ENCODE measurements at places on chromosomes 5 and 9.

GRCh38 chr9:71271602-71272001 lies 150.2 kb upstream of the TRPM3 start:
- DNase-seq, result no peak
- no peak overlapping the region for H3K27ac ChIP-seq
- H3K4me1 ChIP-seq, result no peaks in the 10 kb centered on the region

- H3K27me3 ChIP-seq, result no peaks in the 10 kb centered on the region
- H3K4me1 ChIP-seq, result no peaks in the 10 kb centered on the region
- no peak overlapping the region for H3K4me3 ChIP-seq
- no peak overlapping the region for H3K27ac ChIP-seq
Measured at GRCh38 chr9:108905494-108905893, 28.4 kb downstream of the ELP1 start.

- no peaks in the 10 kb centered on the region for H3K36me3 ChIP-seq
- H3K4me1 ChIP-seq, result no peaks in the 10 kb centered on the region
- H3K4me3 ChIP-seq, result no peak overlapping the region
- no peaks in the 10 kb centered on the region for H3K27me3 ChIP-seq
- DNase-seq, result no peak
- H3K27ac ChIP-seq, result no peak overlapping the region
Measured at GRCh38 chr9:89442501-89442978, 55.4 kb downstream of the SEMA4D start.

DNA sequence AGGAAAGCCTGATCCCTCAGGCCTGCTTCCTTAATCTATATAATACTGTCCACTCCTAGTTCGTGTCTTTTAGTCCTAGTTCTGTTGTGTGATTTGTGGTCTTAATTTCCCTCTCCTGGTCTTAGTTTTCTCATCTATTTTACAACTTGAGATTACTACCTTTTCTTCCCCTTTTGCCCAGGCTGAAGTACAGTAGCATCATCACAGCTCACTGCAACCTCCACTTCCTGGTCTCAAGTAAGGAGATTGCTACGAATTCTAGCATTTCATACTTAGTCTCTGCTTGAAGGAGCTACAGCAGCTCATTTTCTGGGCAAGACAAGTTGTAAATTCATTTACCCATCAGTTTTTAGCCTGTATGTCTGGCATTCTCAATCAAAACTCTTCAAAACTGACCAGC lies 5.5 kb downstream of the TRIM32 start:
- DNase-seq, result no peak
- peaks cover 13% of the 10 kb centered on the region for H3K4me1 ChIP-seq
- H3K27ac ChIP-seq, result no peak overlapping the region
- H3K36me3 ChIP-seq, result peaks cover 2% of the 10 kb centered on the region

DNA sequence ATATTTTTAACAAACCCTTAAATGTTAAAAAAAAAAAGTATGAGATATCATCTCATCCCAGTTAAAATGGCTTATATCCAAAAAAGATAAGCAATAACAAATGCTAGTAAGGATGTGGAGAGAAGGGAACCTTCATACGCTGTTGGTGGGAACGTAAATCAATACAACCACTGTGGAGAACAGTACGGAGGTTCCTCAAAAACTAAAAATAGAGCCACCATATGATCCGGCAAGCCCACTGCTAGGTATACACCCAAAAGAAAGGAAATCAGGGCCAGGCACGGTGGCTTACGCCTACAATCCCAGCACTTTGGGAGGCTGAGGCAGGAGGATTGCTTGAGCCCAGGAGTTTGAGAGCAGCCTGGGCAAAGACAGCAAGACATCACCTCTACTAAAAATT lies 3.0 kb downstream of the MTMR12 start:
- no peak overlapping the region for H3K4me3 ChIP-seq
- DNase-seq, result no peak
- no peaks in the 10 kb centered on the region for H3K27me3 ChIP-seq
- H3K27ac ChIP-seq, result no peak overlapping the region
- no peaks in the 10 kb centered on the region for H3K36me3 ChIP-seq
- H3K4me1 ChIP-seq, result peaks cover 14% of the 10 kb centered on the region

DNA sequence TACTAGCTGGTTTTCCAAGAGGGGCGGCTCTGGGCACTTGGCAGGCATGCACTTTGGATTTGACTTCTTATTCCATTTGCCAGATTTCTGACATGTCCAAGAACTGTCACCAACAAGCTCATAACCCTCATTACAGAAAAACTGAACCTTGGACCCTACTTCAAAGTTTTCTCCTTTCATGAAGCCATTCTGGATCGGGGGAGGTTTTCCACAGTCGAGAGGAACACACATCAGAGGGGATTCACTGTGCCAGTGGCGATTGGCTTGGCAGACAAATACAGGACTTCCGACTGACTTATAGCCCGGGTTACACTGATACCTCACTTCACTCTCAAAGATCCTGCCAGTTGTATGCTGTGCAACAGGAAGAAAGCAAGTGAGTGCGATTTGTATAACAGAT lies 70.9 kb upstream of the TXNDC8 start:
- DNase-seq, result no peak
- no peaks in the 10 kb centered on the region for H3K4me1 ChIP-seq
- no peaks in the 10 kb centered on the region for H3K27me3 ChIP-seq
- H3K36me3 ChIP-seq, result peaks cover 5% of the 10 kb centered on the region
- no peak overlapping the region for H3K27ac ChIP-seq
- H3K4me3 ChIP-seq, result no peak overlapping the region

DNA sequence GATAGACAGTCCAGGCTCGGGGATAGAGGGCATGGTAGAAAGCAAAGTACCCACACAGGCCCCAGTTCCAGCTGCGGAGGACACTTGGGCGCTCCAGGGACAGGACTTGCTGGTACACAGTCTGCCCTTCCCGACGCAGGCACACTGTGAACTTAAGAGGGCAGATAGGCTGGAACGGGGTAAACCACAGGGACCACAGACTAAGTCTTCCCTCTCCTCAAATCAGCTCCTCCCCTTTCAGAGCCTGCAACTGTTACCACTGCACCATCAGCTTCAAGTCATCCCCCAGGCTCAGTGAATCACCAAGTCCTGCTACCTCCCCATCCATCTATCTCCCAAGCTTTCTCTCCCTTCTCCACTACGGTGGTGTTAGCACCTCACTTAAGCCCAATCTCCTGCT lies 7.3 kb downstream of the GBA2 start:
- H3K27me3 ChIP-seq, result no peaks in the 10 kb centered on the region
- H3K27ac ChIP-seq, result no peak overlapping the region
- no peak overlapping the region for H3K4me3 ChIP-seq
- peak; percentile 39 for DNase-seq

- H3K4me3 ChIP-seq, result peak within 1 kb of the TSS; percentile 36
- H3K4me1 ChIP-seq, result peaks cover 16% of the 10 kb centered on the region
Measured at GRCh38 chr9:137053944-137054931, at the start of gene ENTPD2. Gene ENTPD2 (minus strand): TSS chr9:137054061. CDS start chr9:137053997, 64 bp downstream.

- no peak overlapping the region for H3K27ac ChIP-seq
- H3K4me1 ChIP-seq, result no peaks in the 10 kb centered on the region
- DNase-seq, result no peak
- no peak overlapping the region for H3K4me3 ChIP-seq
- no peaks in the 10 kb centered on the region for H3K36me3 ChIP-seq
Measured at GRCh38 chr5:75524071-75524470, 12.4 kb downstream of the POLK start.

- no peaks in the 10 kb centered on the region for H3K36me3 ChIP-seq
- H3K4me3 ChIP-seq, result no peak overlapping the region
- H3K4me1 ChIP-seq, result peaks cover 13% of the 10 kb centered on the region
Measured at GRCh38 chr9:35774907-35775635, 16.3 kb upstream of the NPR2 start.

GRCh38 chr9:136807281-136808074 lies at the start of gene RABL6:
Gene RABL6 (plus strand): TSS chr9:136807948. CDS start chr9:136808197, 249 bp downstream.
- H3K27ac ChIP-seq, result peak within 1 kb of the TSS; percentile 86
- no peaks in the 10 kb centered on the region for H3K27me3 ChIP-seq
- H3K4me1 ChIP-seq, result peaks cover 23% of the 10 kb centered on the region
- peak within 1 kb of the TSS; percentile 100 for H3K4me3 ChIP-seq

DNA sequence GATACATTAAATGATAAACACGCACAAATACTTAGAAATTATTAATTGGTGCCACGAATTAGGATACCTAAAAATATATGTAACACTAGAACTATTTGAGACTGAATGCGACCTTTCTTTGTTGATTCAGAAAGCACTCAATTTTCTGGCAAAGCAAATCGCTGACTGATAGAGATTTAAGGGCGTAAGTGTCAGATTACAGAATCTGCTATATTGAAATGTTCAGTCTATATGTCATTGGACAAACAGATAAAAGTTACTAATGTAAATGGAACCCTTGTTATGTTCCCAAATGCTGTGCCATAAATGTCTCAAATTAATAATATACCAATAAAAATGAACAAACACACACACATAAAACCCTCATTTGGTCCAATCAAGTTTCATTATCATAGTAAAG lies 137.9 kb downstream of the MPDZ start:
- peaks cover 10% of the 10 kb centered on the region for H3K36me3 ChIP-seq
- no peaks in the 10 kb centered on the region for H3K27me3 ChIP-seq
- DNase-seq, result no peak

DNA sequence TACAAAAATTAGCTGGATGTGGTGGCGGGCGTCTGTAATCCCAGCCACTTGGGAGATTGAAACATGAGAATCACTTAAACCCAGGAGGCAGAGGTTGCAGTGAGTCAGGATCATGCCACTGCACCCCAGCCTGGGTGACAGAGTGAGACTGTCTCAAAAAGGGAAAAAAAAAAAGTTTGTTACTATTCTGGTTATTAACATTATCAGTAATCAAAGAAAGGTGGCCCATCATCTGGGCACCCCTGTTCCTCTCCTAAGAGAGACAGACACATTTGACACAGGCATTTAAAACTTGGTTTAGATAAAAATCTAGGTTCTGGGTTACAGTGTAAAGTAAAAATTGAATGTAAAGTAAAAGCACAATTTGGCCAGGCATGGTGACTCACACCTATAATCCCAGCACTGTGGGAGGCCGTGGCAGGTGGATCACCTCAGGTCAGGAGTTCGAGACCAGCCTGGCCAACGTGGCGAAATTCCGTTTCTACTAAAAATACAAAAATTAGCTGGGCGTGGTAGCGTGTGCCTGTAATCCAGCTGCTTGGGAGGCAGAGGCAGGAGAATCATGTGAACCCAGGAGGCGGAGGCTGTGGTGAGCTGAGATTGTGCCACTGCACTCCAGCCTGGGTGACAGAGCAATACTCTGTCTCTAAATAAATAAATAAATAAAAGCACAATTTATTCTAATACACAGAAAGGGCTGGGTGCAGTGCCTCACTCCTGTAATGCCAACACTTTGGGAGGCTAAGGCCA lies 16.7 kb upstream of the PHYHD1 start:
- peaks cover 25% of the 10 kb centered on the region for H3K36me3 ChIP-seq
- H3K27ac ChIP-seq, result peak overlapping the region; percentile 88
- H3K4me1 ChIP-seq, result peaks cover 11% of the 10 kb centered on the region
- no peak for DNase-seq
- H3K27me3 ChIP-seq, result no peaks in the 10 kb centered on the region

- H3K4me3 ChIP-seq, result no peak overlapping the region
- H3K27ac ChIP-seq, result no peak overlapping the region
- no peaks in the 10 kb centered on the region for H3K36me3 ChIP-seq
- DNase-seq, result no peak
Measured at GRCh38 chr9:18608371-18608770, 134.4 kb downstream of the ADAMTSL1 start.

GRCh38 chr5:81204205-81204604 lies 28.9 kb upstream of the CKMT2 start:
- no peak overlapping the region for H3K4me3 ChIP-seq
- no peaks in the 10 kb centered on the region for H3K27me3 ChIP-seq
- H3K36me3 ChIP-seq, result no peaks in the 10 kb centered on the region
- no peaks in the 10 kb centered on the region for H3K4me1 ChIP-seq

DNA sequence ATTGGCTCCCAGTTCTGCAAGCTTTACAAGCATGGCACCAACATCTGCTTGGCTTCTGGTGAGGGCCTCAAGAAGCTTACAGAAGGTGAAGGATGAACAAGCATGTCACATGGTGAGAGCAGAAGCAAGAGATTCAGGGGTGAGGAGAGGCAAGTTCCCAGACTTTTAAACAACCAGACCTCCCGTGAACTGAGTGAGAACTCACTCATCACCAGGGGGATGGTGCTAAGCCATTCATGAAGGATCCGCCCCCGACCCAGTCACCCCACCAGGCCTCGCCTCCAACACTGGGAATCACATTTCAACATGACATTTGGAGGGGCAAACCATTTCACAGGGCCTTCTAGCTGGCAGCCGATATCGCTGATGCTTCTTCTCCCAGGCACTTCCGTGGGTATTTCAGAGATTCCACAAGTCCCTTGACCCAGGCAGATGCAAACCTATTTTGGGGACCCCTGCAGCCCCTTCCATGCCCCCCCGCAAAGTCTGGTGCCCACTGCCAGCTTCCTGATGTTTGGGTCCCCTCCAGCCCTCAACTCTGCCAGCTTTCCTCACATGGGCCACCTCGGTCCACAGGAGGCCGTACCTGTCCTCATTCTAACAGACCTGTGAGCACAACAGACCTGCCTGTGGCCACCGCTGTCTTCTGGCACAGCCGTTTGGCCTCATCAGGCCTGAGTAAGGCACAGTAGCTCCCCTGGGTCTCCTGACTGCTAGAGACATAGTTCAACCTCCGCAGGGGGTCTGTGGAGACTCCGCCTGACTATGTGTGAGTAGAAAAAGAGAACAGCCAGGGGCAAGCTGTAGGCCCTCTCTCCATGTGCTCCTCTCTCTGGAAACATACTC lies 60.7 kb upstream of the ANGPTL2 start:
- peaks cover 21% of the 10 kb centered on the region for H3K4me1 ChIP-seq
- H3K36me3 ChIP-seq, result no peaks in the 10 kb centered on the region

DNA sequence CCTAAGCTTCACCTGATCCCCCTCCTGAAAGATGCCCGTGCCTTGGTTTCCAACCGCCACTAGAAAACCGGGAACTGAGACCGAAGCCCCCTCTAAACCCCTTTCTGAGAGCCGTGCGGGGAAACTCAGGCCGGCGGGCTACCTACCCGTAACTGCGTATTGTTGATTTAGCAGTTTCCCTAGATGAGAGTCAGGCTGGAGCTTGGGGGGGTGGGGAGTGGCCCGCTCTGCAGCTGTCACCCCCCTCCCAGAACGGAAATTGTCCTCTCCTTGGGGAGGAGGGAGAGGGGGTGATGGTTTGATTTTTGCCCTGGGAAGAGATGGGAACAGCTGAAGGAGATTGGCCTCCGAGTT lies 2.5 kb downstream of the CXXC5 start:
- peak overlapping the region; percentile 76 for H3K4me3 ChIP-seq
- DNase-seq, result no peak
- H3K27ac ChIP-seq, result peak overlapping the region; percentile 96
- peaks cover 25% of the 10 kb centered on the region for H3K4me1 ChIP-seq

GRCh38 chr9:121783521-121784507 lies 132.4 kb downstream of the DAB2IP start:
- H3K36me3 ChIP-seq, result peaks cover 54% of the 10 kb centered on the region
- no peak overlapping the region for H3K27ac ChIP-seq

GRCh38 chr5:155064580-155064979 lies 51.0 kb downstream of the KIF4B start:
- H3K4me1 ChIP-seq, result no peaks in the 10 kb centered on the region
- H3K27me3 ChIP-seq, result no peaks in the 10 kb centered on the region
- H3K36me3 ChIP-seq, result no peaks in the 10 kb centered on the region
- no peak overlapping the region for H3K27ac ChIP-seq
- DNase-seq, result no peak
- no peak overlapping the region for H3K4me3 ChIP-seq

GRCh38 chr5:1561402-1561929 lies 37.7 kb upstream of the LPCAT1 start:
- H3K36me3 ChIP-seq, result no peaks in the 10 kb centered on the region
- no peak overlapping the region for H3K4me3 ChIP-seq
- H3K4me1 ChIP-seq, result peaks cover 16% of the 10 kb centered on the region
- DNase-seq, result no peak
